ENCODE measurements at places on chromosomes 7 and 10. TPM values are rescaled to one million over a fixed set of nuclear protein-coding genes. Genes with fewer than 3 reads are reported as not detected.

IFIT1B gene
- polyA plus RNA-seq, result 0.84 TPM

TMEM178B gene
- polyA plus RNA-seq, result 2.8 TPM

SAP25 gene
- 5.9 TPM for polyA plus RNA-seq

JAKMIP3 gene
- 0.32 TPM for polyA plus RNA-seq

PCDH15 gene
- polyA plus RNA-seq, result 1.7 TPM

All from right lung (tissue), 10 donors.